ENCODE measurements at places on chromosomes 7 and 10. TPM values are rescaled to one million over a fixed set of nuclear protein-coding genes. Genes with fewer than 3 reads are reported as not detected.

Gene XRCC2
- total RNA-seq = 2.2 TPM

Gene EPHB6
- 48.7 TPM for total RNA-seq

Gene PRKG1
- total RNA-seq = 13.8 TPM

Gene UCMA
- total RNA-seq = not detected

Gene ADARB2
- 4.2 TPM for total RNA-seq

Gene LRIT1
- not detected for total RNA-seq

Data from temporal lobe (tissue), 4 donors.